ENCODE measurements at places on chromosomes 7 and 10. TPM values are rescaled to one million over a fixed set of nuclear protein-coding genes. Genes with fewer than 3 reads are reported as not detected.

DNA sequence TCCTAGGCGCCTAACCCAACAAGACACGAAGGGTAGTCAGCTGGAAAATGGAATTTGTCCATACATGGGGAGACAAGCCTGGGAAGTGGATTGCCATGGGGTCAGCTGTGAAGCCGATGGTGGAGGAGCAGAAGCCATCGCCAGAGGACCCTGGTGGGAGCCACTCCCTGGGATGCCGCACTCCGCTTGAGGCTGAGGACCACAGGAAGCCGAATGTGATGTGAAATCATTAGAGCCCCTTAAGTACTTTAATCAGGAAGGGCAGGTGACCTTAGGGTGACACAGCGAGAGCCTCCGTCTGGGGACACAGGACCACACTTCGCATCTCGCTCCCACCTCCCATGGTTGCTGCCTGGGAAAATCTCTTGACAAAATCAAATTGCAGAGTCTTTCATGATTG, 614.6 kb upstream of the MGMT start:
- H3K27ac ChIP-seq: no peak overlapping the region
- no peak for DNase-seq
- no peak overlapping the region for H3K4me3 ChIP-seq
- no peaks in the 10 kb centered on the region for H3K27me3 ChIP-seq
- no peaks in the 10 kb centered on the region for H3K4me1 ChIP-seq

- DNase-seq: no peak
- H3K36me3 ChIP-seq: no peaks in the 10 kb centered on the region
- no peaks in the 10 kb centered on the region for H3K4me1 ChIP-seq
- peaks cover 28% of the 10 kb centered on the region for H3K27me3 ChIP-seq
- no peak overlapping the region for H3K27ac ChIP-seq
These were observed 19.9 kb downstream of the TMEM176B start for GRCh38 chr7:150780292-150780691.

DNA sequence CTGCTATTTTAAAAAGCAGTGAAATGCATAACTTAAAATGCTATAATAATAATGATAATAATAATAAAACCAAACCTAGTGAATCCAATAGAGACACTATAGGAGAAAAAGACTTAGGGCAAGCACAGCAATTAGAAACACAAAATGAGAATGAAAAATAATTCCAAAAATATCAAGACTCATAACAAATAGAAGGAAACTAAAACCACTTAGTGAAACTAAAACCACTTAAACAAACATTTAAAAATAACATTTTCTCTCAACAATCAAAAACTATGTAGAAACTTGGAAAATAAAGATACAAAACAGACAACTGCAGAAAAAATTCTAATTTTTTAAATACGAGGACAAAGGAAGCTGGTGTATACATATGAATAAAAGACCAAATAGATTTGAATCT, 655.2 kb upstream of the NRG3 start:
- no peak overlapping the region for H3K4me3 ChIP-seq
- H3K36me3 ChIP-seq: no peaks in the 10 kb centered on the region
- no peaks in the 10 kb centered on the region for H3K4me1 ChIP-seq
- no peaks in the 10 kb centered on the region for H3K27me3 ChIP-seq
- no peak overlapping the region for H3K27ac ChIP-seq

Gene BLNK
- total RNA-seq: not detected

Gene WDFY4
- 0.29 TPM for total RNA-seq

DNA sequence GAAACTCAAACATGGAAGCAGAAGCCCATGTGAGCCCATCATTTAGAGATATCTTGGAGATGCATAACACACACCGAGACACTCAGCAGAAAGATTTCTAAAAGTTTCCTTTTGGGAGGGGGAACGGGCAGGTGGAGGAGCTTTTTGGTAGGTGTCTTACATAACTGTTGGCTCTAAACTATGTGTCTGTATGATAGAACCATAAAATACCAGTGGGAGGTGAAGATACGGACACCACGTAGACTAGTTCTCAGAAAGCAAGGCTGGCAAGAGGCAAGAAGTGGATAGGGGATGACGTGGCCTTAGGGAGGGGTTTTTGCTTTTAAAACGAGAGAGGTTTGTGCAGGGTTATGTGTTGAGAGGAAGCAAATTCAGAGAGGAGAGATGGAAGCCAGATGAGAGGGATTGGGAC, 36.5 kb downstream of the IL15RA start:
- no peak overlapping the region for H3K4me3 ChIP-seq
- peak; percentile 59 for DNase-seq
- peaks cover 30% of the 10 kb centered on the region for H3K36me3 ChIP-seq
- peaks cover 37% of the 10 kb centered on the region for H3K4me1 ChIP-seq

- peaks cover 44% of the 10 kb centered on the region for H3K36me3 ChIP-seq
- peaks cover 8% of the 10 kb centered on the region for H3K4me1 ChIP-seq
- no peaks in the 10 kb centered on the region for H3K27me3 ChIP-seq
These were observed 5.1 kb downstream of the AKR1E2 start for GRCh38 chr10:4831091-4831490.

Gene PGAM2
- total RNA-seq: not detected

DNA sequence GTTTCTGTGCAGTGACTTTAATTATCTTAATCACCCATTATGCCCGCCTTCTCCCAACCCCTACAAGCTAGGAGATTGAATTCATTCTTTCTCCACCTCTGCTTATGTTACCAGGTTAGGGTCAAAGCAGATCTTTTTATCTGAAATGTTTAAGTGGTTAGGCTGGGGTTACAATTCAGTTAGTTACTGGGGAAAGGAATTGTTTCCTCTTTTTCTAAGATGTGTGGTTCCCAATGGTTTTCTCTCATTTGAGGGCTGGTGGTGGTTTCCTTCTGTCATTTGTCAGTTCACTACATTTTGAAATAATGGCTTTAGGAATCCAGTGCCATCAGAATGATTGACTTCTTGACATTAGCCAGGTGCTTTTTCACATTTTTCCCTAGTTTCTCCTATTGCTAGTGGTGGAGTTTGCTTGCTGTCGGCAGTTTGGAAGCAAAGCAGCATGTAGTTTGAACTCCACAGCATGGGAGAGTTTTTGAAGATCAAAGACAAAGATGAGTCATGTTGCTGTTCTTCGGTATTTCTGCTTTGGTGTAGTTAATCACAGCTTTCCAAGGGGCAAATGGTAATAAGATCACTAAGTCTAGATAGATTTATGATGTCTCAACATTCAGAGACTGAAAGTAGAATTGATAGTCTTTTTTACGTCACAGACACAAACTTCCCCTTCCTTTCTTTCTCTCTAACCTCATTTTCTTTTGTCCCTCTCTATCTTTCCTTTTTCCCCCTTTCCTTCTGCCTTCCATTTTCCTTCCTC, 168.2 kb downstream of the SND1 start:
- peak overlapping the region; percentile 18 for H3K27ac ChIP-seq
- no peaks in the 10 kb centered on the region for H3K4me1 ChIP-seq
- H3K4me3 ChIP-seq: no peak overlapping the region
- peak; percentile 56 for DNase-seq
- H3K36me3 ChIP-seq: peaks cover 32% of the 10 kb centered on the region
- no peaks in the 10 kb centered on the region for H3K27me3 ChIP-seq

Gene CRYGN
- not detected for total RNA-seq

DNA sequence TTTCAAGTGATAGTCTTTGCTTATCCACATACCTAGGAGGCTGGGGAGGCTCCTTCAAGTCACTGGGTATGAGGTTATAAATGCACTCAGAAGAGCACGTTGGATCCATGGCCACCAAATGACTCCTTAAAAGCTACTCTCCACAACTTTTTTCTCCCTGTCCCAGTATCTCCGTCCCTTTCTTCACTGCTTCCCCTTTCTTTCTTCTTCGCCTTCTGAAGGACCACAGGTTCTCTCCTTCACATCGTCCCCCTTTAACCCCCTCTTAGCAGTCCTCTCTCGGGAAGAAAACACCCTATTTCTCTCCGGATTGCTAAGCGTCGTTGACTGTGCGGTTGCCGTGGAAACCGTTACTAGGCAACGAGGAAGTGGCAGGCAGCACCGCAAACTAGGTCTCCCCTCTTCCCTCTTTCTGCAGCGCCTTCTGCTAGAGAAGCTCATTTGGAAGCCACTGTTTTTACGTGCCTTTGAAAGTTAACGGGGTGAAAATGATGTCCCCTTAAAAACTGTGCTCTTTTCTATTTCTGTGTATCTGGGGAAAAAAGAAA, at the start of gene ENKUR:
ENKUR (minus strand) TSS at position 331 of the 548 bp plus-strand sequence; CDS start at position 109, 222 bp downstream.
- peaks cover 9% of the 10 kb centered on the region for H3K4me1 ChIP-seq
- peak within 1 kb of the TSS; percentile 94 for H3K27ac ChIP-seq
- no peaks in the 10 kb centered on the region for H3K36me3 ChIP-seq
- no peaks in the 10 kb centered on the region for H3K27me3 ChIP-seq

DNA sequence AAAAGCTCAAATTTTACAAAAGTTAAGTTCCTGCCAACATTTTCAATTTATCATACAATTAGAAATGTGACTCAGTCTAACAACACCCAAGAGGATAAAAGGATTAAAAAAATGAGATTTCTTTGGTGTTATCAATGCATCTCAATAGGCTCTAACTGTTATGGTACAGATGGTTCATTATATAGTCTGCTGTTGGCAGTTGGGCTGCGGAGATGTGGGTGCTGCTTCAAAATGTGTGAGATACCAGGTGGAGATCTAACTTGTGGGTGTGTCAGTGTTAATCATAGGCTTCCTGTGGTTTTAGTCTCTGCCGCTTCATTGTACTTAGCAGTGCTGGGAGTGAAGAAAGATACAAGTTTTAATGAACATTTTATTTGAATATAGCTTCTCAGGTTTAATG, 231.2 kb downstream of the EXOC4 start:
- no peaks in the 10 kb centered on the region for H3K4me1 ChIP-seq
- no peaks in the 10 kb centered on the region for H3K27me3 ChIP-seq
- DNase-seq: no peak
- H3K4me3 ChIP-seq: no peak overlapping the region
- H3K27ac ChIP-seq: no peak overlapping the region

GRCh38 chr7:140653319-140654108, 12.9 kb upstream of the DENND2A start:
- H3K27me3 ChIP-seq: peaks cover 84% of the 10 kb centered on the region
- no peak overlapping the region for H3K27ac ChIP-seq
- H3K36me3 ChIP-seq: no peaks in the 10 kb centered on the region
- no peak overlapping the region for H3K4me3 ChIP-seq
- peak; percentile 77 for DNase-seq

Gene HABP2
- 0.07 TPM for total RNA-seq

GRCh38 chr7:104855861-104856260, 158.1 kb upstream of the KMT2E start:
- no peak overlapping the region for H3K27ac ChIP-seq
- H3K36me3 ChIP-seq: no peaks in the 10 kb centered on the region
- H3K4me3 ChIP-seq: no peak overlapping the region
- H3K4me1 ChIP-seq: no peaks in the 10 kb centered on the region

GRCh38 chr7:135712796-135713195, 15.2 kb downstream of the SLC13A4 start:
- no peak overlapping the region for H3K27ac ChIP-seq
- no peaks in the 10 kb centered on the region for H3K36me3 ChIP-seq
- H3K4me3 ChIP-seq: no peak overlapping the region
- no peak for DNase-seq
- peaks cover 2% of the 10 kb centered on the region for H3K4me1 ChIP-seq

DNA sequence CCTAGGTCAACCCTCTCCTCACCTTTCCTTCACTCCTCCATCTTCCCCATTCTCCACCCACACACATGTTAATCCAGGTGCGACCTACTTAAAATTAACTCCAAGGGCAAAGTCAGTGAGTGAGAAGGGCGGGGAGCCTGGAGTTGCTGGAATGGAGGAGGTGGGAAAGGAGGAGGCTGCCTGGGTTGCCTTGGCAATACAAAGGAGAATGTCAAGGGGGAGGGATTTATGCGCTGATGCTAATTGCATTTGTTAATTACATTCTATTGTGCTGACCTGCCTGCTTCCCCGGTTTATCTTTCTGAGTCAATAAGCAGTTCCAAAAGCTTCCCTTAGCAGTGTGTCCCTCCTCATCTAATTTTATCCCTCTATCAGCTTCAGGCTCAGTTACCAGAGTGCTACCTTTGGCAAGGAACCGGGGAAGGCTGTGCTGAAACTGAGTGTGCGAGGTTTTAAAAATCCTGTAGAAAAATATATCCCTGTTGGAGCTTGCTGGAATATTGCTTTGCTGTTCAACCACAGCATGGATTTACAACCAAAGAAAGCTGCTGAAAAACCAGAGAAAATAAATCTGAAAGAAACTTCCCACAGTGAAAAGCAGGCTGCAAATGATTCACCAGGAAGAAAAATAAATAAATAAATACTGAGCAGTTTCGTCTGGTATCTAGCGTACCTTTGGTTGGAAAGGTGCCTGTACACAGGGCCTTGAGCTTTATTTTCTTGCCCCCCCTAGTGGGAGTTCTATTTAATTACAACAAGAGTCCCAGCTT, 113.2 kb upstream of the DGKB start:
- H3K4me1 ChIP-seq: no peaks in the 10 kb centered on the region
- no peak overlapping the region for H3K4me3 ChIP-seq
- DNase-seq: peak; percentile 23
- H3K36me3 ChIP-seq: no peaks in the 10 kb centered on the region
- no peak overlapping the region for H3K27ac ChIP-seq

Gene LBX1
- not detected for total RNA-seq

GRCh38 chr7:114087653-114088469, 169.1 kb upstream of the PPP1R3A start:
- no peaks in the 10 kb centered on the region for H3K27me3 ChIP-seq
- peaks cover 8% of the 10 kb centered on the region for H3K4me1 ChIP-seq
- H3K27ac ChIP-seq: no peak overlapping the region
- H3K36me3 ChIP-seq: no peaks in the 10 kb centered on the region
- no peak overlapping the region for H3K4me3 ChIP-seq

Gene KLF14
- total RNA-seq: not detected

Gene PDE6C
- total RNA-seq: not detected

- peaks cover 7% of the 10 kb centered on the region for H3K4me1 ChIP-seq
- no peak overlapping the region for H3K4me3 ChIP-seq
- H3K27me3 ChIP-seq: no peaks in the 10 kb centered on the region
These were observed 104.7 kb downstream of the ICA1 start for GRCh38 chr7:8157296-8157695.

Gene MUC12
- total RNA-seq: 1.1 TPM

Gene VWDE
- 92.6 TPM for total RNA-seq

GRCh38 chr10:102211615-102212299, 14.3 kb upstream of the ELOVL3 start:
- no peak overlapping the region for H3K4me3 ChIP-seq
- H3K27me3 ChIP-seq: no peaks in the 10 kb centered on the region
- H3K4me1 ChIP-seq: no peaks in the 10 kb centered on the region
- no peak overlapping the region for H3K27ac ChIP-seq
- no peaks in the 10 kb centered on the region for H3K36me3 ChIP-seq

GRCh38 chr7:51587604-51588003, 271.0 kb upstream of the COBL start:
- no peak overlapping the region for H3K4me3 ChIP-seq
- no peaks in the 10 kb centered on the region for H3K36me3 ChIP-seq
- no peak overlapping the region for H3K27ac ChIP-seq
- DNase-seq: no peak

Gene HGF
- 0.02 TPM for total RNA-seq

DNA sequence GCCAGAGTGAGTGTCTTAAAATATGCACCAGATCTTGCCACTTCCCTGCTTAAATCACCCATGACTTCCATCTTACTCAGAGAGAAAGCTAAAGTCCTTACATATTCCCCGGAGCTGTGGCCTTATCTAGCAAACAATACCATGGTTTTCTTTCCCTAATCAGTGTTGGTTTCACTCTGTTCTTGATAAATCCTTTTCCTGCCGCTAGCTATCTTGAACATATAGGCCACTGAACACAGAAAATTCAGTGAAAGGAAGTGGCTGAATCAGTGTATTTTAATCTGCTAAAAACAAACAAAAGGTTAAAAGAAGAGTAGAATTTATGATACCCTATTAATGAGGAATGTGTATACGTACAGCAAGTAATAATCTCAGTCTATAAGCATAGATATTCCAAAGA, 42.0 kb upstream of the JAZF1 start:
- H3K27me3 ChIP-seq: no peaks in the 10 kb centered on the region
- no peak overlapping the region for H3K27ac ChIP-seq
- DNase-seq: no peak

All from K562 (cell line).